Endothelial cell (in vitro differentiated cells): ENCODE measurements at places on chromosomes 2 and 18.

- no peak for DNase-seq
Observed at GRCh38 chr18:79056827-79057367, 12.3 kb upstream of the ATP9B start.

DNA sequence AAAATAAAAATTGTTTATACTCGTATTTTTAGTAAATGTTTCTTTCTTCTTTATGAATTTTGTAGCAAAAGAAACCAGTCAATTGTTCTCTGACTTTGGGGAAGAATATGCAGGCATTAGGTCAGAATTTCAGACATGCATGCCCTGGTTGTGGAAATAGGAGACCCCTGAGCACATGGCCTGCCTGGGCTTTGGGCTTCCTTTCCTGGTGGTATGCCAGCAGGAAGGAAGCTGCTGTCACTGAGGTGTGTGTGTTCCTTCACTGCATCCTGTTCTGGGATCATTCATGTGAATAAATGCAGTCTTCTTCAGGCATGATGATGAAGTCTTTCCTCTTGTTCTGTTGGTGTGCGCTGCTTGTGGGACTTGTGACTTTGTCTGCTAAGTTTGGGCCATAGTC lies 920.2 kb upstream of the VRK2 start:
- peak; percentile 26 for DNase-seq

GRCh38 chr2:172464400-172465129 lies 37.2 kb downstream of the ITGA6 start:
- DNase-seq: no peak

DNA sequence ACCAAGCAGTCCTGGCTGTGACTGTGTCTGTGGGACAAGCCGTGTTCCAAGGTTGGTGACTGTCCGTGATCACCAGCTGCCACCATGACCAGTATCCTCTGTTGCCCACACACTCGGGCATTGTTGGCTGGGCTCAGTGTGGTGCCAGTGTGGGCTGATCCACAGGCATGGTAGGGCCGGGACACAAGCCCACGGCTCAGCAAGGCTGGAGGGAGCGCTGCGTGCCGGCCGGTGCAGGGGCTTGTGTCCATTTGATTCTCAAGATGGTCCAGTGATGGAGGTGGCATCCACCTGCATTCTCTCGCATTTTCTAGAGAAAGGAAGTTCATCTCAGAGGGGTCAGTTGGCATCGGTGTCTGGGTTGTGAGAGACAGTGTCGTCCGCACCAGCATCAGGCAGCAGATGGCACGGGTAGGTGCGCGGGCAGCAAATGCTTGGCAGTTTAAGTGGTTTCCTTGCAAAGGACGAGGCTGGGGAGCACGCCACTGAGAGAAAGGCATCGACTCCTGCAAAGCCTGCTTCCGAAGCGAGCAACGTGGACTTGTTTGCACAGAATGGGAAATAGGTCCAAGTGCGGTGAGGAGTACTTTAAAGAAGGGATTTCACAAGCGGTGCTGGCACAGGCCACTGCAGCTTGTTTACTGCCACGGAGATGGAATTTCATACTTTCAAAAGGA lies 20.9 kb downstream of the TWIST2 start:
- DNase-seq: no peak

DNA sequence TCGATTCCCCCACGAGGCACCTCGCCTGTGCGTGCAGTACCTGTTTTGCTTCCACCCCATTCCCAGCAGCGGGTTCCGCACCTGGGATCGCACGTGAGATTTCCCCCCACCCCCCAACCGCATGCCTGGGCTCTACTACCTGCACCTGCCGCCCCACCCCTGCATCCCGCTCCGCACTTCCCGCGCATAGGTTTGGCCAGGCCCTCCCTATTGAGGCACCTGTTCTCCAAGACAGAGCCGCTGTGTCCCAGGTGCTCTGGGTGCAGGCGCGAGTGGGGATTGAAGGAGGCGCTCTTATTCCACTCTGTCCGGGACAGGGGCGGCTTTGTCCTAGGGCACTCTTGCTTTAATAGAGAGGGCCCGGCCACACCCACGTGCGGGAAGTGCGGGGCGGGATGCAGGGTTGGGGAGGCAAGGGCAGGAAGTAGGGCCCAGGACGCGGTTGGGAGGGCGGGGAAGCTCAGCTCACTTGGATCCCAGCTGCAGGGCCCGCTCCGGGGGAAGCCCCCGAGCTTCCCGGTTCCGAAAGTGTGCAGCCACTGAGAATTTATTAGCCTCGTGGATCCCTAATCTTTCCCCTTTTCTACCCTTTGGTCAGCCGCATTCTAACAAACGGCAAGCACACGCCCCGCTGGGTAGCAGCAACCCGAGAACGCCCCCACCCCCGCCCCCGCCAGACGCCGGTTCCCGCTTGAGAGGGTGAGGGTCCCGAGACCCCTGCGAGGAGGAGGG lies 670 bp upstream of the MOCOS start:
- DNase-seq: peak; percentile 26

- DNase-seq: no peak
Observed at GRCh38 chr2:46385786-46386577, 88.8 kb downstream of the EPAS1 start.

GRCh38 chr2:24621779-24622538 lies 130.9 kb downstream of the NCOA1 start:
- DNase-seq: no peak

- DNase-seq: no peak
Observed at GRCh38 chr2:179840840-179841239, 20.6 kb downstream of the ZNF385B start.

GRCh38 chr2:31254237-31255203 lies 20.6 kb downstream of the EHD3 start:
- no peak for DNase-seq

GRCh38 chr2:136077107-136077506 lies 40.8 kb downstream of the CXCR4 start:
- no peak for DNase-seq

GRCh38 chr2:95348609-95349567 lies 51.7 kb downstream of the KCNIP3 start:
- DNase-seq: no peak

- DNase-seq: no peak
Observed at GRCh38 chr2:217998926-217999594, 3.7 kb downstream of the TNS1 start.

DNA sequence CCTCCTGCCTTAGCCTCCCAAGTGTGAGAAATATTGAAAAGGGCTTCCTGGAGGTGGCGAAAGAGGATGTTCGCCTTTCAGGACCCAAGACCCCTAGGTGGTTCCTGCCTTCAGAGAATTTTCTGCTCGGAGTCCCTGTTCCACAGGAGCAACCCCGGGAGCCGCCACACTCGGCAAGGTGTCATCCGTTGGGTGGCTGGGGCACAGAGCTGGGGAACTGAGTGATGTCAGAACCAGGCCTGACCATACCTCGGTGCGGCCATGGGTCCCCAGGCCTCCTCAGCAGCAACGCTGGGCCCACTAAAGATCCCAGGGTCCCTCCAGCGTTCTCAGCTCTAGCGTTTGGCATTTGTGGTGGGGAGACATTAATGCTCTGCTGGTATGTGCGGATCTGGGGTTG lies 23.7 kb upstream of the TAF1B start:
- no peak for DNase-seq

GRCh38 chr2:98441706-98442450 lies 2.8 kb upstream of the INPP4A start:
- no peak for DNase-seq

DNA sequence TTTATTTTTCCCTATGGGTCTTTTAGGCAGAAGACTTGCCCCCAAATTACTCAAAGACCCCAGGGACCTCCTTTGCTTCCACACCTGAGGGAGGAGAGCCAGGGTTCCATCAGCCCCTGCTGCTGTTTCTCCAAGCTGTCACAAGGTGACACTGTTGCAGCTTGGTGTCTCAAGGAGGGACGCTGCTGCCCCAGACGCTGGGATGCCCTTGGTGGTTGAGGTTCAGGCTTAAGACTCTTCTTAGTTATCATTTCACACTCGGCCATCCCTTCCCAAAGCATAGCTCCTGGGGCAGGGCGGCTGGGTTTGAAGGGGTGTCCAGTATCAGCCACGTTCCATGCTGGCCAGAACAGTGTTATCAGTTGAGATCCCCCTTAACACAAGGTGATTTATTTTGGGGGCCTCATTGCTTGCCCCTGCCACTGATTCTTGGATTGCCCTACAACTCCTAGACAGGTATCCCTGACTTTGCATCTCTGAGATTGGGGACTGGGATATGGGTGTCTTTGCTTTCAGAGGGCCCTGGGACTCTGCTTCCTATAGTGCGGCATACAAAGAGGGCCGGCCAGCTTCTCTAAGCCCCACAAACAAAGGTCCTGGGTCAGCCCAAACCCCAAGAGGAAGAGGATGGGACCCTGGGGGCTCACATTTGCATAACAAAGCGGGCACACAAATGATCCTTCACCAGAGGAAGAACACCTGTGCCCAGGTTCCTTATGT lies 22.7 kb downstream of the GPR55 start:
- peak; percentile 62 for DNase-seq

DNA sequence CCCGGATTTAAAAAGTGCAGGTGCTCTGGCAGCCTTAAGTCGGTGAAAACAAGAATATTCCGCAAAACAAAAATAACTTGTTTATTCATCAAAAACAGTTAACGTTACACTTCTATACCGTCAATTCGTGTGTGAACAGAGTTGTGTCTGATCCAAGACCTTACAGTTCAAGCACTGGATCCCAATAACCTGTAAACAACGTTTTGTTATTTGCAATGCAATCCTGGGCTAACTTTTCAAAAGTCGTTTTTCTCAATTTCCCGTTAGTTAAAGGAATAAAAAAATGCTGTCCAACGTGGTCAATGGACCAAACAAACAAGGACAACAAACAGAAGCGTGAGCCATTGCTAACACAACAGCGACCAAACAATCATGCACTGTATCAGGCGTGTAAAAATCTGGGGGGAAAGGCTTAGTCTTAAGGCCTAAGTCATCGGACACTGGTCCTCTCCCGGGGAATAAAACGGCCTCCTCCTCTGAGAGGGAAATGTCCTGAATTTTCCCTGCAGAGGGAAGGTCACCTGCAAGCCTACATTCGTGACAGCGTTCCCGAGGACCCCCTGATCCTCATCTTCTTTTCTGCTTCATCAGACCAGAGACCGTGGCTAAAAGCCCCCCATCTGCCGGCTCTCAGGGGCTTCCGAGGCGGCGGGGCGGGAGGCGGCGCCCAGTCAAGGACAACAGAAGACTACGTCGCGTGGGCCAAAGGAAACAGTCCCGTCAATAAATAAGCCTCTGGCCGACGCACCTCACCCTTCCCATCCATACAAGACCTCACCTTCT lies 490 bp downstream of the NDUFS1 start:
- DNase-seq: no peak

- DNase-seq: no peak
Observed at GRCh38 chr2:209382775-209383174, 41.1 kb upstream of the MAP2 start.

GRCh38 chr2:64021578-64021977 lies 2.4 kb upstream of the VPS54 start:
- DNase-seq: no peak

GRCh38 chr2:31227711-31228125 lies 6.2 kb upstream of the EHD3 start:
- DNase-seq: no peak

DNA sequence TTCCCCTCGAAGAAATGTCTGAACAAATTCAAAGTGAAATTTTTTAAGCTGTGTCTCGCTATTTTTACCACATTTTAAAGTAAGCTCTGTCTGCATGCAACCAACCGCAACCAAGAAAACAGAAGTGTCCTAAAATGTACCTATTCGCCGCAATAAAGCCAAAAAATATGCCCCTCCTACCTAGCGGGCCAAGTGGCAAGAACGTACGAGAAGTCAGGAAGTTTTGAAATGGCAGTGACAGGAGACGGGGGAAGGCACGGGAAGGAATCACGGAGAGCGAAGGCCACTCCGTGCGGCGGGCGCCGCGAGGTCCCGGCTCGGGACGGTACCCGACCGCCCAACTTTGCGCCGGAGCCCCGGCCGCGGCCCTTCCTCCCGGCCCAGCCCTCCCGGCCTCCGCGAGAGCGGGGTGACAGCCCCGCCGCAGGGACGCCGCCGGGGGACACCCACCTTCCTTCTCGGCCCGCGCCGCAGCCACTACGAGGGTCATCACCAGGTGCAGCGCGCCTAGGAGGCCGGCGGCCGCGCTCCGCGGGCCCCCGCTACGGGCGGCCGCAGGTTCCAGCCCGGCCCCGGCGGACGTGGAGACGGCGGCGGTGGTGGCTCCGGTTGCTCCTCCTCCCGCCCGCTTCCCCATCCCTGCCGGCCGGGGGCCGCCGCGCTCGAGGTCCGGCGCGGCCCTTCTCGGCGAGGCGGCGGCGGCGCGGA lies 568 bp downstream of the TMEM131 start:
- DNase-seq: peak; percentile 55

DNA sequence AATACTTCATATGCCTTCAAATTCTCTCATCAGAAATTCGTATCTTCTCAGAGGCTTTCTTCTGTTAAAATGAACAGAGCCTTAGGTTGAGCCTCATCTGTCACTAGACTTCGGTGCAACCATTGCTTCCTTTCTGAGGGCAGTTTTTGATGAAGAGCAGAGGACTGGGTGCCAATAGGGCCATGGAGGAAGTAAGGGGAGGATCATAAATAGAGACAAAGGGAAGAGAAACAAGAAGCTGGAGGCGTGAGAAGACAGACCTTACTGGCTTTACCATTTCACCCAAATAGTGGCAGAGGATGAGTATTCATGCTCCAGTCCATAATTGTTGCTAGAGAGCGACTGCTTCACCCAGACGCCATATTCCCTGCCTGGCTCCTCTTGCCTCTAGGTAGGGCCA lies 215.6 kb upstream of the PKDCC start:
- DNase-seq: no peak

- peak; percentile 73 for DNase-seq
Observed at GRCh38 chr2:26462511-26463243, 15.2 kb downstream of the OTOF start.

DNA sequence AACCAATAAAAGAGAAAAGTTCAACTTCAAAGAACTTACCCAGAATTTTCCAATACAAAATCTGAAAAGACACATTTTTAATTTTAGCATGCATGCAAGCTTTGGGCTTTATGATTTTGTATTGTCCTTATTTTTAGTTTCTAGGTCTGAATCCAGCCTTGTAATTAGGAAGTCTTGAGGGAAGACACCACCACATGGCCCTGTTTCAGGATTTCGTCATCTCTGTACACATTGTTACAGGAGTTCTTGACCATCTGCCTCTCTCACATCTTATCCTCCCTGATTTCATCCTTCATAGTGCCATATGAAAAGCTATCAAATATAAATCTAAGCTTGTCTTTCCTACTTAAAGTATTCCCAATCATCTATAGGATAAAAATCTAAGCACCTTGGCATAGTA lies 176.1 kb downstream of the TXNL1 start:
- no peak for DNase-seq

- DNase-seq: no peak
Observed at GRCh38 chr2:235416858-235417499, 76.9 kb upstream of the AGAP1 start.
